Activated CD4-positive, alpha-beta T cell treated with anti-CD3 and anti-CD28 coated beads for 4 hours (primary cell): ENCODE measurements at places on chromosomes 2 and 18.

- DNase-seq = no peak
These were observed 669 bp downstream of the MARCHF7 start for GRCh38 chr2:159712929-159713420.

DNA sequence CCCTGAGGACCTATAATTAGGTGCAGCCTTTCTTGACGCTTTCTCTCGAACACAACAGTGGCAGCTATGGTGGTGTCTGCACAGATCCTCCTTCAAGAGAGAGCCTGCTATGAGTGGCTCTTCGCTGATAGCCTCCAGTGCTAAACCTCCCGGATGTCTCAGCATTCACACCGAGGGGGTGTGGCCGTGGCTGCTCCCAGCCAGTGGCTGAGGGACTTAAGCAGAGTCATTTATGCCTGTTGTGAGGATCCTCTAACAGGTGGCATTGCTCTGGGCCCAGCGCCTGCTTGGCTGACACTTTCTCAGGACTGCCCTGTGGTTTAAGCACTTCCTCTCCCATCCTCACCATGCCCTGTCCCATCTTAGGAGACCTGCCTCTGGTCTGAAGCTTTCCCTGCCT is 592.0 kb upstream of the LRRTM1 start:
- no peak for DNase-seq

DNA sequence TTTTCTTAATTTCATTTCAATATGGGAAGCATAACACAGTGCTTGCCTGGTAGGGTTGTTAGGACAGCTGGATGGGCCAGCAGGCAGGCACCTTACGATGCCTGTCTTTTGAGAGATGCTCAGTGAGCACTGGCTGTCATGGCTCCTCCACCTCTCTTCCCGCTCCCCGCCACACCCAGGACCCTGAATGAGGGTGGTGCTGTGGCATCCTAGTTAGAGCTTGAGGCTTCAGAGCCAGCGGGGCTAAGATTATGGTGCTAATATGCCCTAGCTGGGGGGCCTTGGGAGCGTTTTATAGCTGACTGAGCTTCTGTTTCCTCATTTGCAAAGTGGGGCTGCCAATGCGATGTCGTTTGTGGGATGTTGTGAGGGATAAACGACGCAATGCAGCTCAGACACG is 37.7 kb downstream of the ASB1 start:
- DNase-seq = no peak

DNA sequence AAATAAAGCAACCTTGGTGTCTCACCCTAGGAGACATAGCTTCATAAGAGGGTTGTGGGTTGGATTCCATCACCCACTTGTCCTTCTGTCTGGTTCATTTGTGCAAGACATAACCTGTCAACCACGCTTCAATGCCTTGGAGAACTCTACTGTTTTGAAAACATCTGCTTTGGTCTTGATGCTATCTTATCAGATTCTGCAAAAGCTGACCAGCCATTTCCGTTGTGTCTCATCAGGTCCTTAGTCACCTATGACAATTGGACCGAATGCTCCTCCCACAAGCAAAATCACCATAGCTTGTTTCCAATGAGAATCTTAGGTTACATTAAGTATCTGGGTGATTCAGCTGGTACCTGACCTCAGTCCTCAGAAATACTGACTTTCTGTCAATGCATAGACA is 35.4 kb downstream of the STAT4 start:
- DNase-seq = peak; percentile 63

- no peak for DNase-seq
These were observed 83.8 kb upstream of the REG3G start for GRCh38 chr2:78941751-78942150.
